ENCODE measurements at places on chromosomes 12 and 14.
A peak's percentile ranks its signal among the peaks of the same experiment; 100 is the strongest.

GRCh38 chr12:92141591-92142121 is 4.0 kb downstream of the BTG1 start:
- DNase-seq: peak; percentile 29

DNA sequence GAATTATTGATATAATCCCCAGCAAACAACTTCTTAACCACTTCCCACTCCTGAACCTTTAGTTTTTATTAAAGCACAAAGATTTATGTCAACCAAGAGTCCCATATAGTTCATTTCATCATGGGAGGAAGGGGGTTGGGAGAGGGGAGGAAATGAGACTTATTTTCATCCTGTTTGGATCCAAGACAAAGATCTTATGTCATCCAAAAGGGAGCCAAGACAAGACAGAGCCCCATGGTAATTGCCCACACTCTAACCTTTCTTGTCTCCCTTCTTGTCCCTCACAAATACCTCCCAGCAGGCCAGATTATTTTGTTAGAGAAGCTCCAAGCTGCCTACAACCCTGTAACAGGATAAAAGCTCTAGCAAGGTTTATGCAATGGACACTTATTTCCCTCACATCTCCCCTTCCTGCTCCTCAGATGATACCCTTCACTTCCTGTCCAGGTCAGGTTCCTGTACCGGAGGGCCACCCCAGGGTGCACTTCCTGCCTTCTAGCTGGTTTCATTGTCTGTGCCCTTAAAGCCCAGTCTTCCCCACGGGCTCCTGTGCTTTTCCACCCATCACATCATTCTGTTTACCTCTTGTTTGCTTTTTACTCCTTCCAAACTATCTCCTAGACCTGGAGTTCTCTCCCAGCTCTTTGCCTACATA is 123.7 kb upstream of the MDM1 start:
- no peak for DNase-seq

- no peak for DNase-seq
Observed at GRCh38 chr12:46265734-46266133, 3.1 kb downstream of the SLC38A1 start.

- no peak for DNase-seq
Observed at GRCh38 chr12:81998761-81999378, 239.7 kb upstream of the PPFIA2 start.

- peak; percentile 17 for DNase-seq
Observed at GRCh38 chr14:102363182-102363943, 622 bp downstream of the TECPR2 start.

GRCh38 chr12:95386051-95386450 is 87.9 kb upstream of the METAP2 start:
- DNase-seq: no peak

DNA sequence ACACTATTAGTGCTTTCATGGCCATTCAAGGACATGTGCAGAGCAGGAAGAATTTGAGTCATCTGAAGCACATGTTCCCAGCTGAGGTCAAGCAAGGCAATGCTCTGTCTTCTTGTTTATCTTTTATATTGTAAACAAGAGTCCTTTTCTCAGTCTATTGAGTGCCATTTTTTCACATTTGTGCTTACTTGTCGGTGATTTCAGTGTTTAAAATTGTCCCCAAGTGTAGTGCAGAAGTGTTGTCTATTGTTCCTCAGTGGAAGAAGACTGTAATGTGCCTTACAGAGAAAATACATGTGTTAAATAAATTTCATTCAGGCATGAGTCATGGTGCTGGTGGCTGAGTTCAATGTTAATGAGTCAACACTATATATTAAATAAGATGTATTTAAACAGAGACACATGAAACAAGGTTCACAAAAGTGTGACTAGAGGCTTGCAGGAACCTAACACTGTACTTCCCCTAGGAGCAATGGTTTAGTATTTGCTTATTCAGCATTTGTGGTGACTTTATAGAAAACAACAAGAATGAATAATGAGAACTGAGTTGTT is 391.1 kb downstream of the LRIG3 start:
- DNase-seq: no peak

DNA sequence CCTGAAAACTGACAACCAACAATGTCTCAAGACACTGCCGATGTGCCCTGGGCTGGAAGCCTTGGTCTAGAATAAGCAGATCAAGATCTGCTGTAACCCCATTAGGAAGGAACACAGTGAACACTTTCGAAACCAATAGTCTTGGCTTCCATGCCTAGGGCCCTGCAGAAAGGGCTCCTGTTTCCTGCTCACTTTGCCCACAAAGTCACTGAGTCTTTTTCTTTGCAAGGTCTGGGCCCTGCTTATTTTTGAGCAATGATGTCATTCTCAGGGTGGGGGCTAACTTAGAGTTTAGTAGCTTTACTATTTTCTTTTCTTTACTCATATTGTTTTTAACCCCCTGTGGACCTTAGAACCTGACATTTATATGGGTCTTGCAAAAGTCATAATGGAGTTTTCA is 704.2 kb upstream of the TMEM132C start:
- no peak for DNase-seq
